ENCODE measurements at places on chromosomes 5 and 9. TPM values are rescaled to one million over a fixed set of nuclear protein-coding genes. Genes with fewer than 3 reads are reported as not detected.

- peak; percentile 80 for DNase-seq
Observed at GRCh38 chr9:110897943-110898342, 140.3 kb downstream of the LPAR1 start.

TTC23L gene
- 0.20 TPM for total RNA-seq

DNA sequence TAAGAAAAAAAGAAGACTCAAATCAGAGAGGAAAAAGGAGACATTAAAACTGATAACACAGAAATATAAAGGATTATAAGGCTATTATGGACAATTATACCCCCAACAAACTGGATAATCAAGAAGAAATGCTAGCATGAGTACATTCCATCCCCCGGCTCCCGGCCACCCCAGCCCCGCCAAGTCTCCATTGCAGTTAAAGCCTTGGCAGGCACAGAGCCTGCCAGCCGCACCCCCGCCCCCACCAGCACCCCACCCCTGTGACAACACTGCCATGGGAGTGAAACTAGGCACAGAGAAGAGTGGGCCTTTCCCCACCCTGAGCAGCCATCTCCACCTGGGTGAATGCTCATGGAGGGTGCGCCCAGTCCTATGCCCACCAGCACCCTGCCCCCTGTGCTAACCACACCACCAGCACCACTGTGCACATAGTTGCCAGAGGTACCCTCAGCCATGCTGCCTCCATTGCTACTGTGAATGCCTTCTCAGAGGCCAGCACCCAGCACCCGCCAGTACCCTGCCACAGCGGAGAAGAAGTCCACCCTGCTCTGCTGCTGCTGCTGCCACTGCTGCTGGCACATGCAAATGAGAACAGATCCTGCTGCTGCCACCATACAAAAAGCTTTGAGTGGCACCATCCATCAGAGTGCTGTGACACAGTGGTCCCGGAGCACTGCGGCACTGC, 117.0 kb downstream of the CSNK1G3 start:
- no peak for DNase-seq

ALDOB gene
- total RNA-seq = not detected

ADAMTSL2 gene
- 9.7 TPM for total RNA-seq

PTPRD gene
- total RNA-seq = 0.84 TPM

DNA sequence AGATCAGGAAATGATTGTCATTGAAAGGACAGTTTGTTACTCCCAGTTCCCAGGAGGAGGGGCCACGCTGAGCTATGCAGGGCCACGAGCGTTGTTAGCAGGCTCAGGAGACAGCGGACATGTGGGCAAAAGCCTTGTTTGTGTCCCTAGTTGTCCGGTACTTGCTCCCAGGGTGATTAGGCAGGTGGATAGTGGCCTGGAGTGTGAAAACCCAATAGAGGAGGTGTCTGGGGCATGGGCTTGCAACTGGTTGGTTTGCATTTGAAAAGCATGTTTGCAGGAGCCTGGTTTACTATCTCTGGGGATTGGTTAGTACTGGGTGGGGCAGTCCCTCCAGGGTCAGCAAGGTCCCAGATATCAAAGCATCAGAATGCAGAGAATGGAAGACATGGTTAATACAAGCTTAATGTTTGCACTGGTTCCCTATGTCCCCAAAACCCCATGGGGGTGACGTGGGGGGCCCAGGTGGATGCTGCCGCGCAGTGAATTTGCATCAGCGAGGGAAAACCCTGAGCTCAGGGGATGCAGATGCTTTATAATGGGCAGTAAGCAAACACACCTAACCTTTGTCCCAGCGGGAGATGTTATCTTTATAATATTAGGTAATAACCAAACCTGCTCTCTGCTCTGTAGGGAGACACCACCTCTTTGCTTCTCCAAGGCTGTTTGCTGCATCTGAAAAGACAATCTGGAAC, 39.7 kb downstream of the ROPN1L start:
- DNase-seq = no peak

TNFAIP8 gene
- total RNA-seq = 25.6 TPM

GRCh38 chr9:1156794-1157550, 106.8 kb downstream of the DMRT2 start:
- DNase-seq = no peak

RORB gene
- not detected for total RNA-seq

RAD17 gene
- total RNA-seq = 16.7 TPM

DNA sequence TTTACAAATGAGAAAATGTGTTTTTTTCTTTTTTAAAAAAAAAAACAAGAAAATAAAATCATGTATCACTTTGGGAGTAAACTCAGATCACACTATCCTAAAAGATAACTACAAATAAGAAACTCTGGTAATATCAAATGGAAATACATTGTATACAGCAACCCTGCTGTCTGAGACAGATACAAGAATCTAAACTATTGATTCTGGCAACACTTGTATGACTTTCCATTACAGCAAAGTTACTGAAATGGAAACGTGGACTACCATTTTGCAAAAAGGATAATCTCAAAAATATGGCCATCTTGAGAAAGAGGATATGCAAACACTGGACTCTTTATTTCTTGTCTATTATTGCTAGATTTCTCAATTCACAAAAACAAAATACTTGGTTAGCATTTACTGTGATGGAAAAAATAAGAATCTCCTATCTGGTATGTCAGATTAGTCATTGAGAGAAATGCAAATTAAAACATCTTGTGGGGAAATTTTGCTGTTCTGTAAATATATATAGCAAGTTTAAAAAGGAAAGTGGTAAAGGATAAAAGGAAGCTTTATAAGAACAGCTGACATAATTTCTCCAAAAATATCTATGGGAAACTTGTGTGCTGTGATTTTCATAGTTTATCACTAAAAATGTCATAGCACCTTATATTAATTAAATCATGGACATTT, 112.9 kb upstream of the FER start:
- no peak for DNase-seq

ARHGEF39 gene
- total RNA-seq = 7.6 TPM

DNA sequence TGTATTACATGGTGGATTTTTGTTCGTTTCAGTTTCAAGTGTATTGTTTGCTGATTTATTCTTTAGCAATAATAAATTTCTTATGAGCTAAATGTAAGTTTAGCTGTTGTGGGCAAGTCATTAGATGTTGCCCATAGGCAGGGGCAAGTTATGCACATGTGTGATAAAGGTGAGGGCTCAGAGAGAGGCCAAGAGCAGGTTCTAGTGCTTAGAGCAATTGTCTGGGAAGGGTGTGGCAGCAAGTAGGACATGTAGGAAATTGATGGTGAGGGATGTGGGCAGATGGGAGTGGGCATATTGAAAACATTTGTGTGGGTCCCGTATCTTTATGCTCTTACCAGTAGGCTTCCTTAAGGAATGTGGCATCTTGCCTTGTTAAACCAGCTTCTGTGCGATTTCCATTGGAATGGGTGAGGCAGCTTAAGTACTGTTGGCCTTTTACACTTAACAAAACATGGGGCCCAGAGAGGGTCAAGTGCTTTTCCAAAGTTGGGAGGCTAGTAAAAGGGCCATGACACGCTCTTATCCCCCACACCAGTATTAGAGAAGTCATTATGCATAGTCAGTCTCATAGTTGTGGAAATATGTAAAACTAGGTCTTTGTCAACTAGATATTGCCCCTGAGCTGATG, 60.6 kb downstream of the KDM4C start:
- DNase-seq = no peak

IFNA14 gene
- total RNA-seq = not detected

DNA sequence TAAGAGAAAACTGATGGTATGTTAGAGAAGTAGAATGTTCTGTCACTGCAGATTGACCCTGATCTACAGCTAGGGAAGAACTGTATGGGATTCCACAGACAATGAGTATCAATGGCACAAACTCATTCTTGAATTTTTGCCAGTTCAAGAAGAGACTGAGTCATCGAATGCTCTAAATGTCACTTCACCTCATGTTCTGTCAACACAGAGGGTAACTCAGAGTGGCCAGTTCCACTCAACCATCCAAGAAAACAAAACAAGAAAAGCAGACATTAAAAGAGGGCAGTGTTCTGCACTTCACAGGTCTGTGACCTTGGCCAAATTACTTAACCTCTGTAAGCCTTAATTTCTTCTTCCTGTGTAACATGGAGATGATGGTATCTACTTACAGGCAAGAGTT, 132.2 kb upstream of the HMHB1 start:
- peak; percentile 58 for DNase-seq

SMIM33 gene
- total RNA-seq = not detected

DNA sequence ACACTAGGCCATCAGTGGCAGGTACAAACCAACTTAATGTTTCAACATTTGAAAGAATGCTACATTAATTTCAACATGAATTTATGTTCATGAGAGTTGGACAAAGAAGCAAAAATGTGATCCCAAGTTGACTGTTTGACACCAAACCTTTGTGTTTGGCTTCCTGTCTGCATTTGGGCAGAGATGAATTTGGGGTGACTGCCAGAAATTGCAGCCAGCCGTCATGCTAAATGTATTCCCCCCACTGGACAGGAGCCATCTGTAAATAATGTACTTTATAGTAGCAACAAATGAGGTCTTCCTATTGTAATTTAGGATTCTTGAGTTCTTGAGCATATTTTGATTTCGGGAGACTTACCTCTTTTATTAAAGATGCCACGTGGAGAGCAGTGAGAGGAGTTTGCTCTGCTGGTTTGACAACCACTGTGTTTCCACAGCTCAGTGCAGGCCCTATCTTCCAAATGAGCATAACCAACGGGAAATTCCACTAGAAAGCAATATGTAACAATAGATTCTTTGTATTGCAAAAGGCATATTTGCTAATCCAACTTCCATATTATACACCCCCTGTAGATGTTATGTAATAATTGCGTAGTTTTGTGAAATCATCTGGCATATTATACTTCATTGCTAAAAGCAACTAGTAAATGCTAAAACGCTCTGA, 27.6 kb downstream of the ALDH1A1 start:
- no peak for DNase-seq

DNA sequence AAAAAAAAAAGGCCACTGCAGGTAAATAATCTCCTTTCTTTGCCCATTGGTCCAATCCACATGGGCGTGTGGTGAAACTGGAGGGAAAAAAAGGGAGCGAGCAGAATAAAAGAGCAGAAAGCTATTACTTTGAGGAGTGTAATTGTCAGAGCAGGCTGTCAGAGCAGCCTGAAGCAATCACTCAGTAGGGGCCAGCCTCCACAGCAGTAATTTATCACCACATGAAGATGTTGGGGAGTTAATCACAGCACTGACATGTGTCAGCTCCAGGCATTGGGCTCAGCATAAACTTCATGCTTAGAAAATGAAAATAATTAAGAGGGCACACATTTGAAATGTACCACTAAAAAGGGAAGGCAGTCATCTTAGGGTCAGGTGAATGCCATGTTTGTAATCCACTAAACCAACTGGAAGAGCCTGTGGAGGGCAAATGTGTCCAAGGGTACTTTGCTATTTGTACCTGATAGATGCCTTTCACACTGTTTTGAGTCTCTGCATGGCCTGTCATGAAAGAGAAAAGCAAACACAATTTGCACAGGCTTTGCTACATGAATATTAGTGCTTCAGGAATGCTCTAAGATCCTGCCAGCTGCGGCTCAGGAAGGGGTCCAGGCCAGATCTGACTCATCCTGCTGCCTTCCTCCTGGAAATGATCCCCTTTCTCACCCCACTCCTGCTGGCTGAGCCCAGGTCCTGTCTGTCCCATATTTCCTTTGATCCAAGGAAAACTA, 2.9 kb upstream of the PTGER4 start:
- DNase-seq = peak; percentile 82

C5orf47 gene
- total RNA-seq = not detected

- no peak for DNase-seq
Observed at GRCh38 chr5:91955610-91956009, 572.5 kb upstream of the ARRDC3 start.

DNA sequence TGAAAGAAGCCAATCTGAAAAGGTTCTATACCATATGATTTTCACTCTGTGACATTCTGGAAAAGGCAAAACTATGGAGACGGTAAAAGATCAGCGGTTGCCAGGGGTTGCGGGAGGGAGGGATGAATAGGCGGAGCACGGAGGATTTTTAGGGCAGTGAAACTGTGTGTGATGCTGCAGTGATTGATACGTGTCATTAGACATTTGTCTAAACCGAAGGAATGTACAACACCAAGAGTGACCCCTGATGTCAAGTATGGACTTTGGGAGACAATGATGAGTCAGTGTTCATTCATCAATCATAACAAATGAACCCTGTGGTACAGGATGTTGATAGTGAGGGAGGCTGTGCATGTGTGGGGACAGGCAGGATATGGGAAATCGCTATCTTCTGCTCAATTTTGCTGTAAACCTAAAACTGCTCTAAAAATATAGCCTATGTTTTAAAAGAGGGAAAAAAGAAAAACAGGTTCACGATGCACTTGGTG, 34.4 kb downstream of the ERGIC1 start:
- DNase-seq = peak; percentile 75

EGFLAM gene
- 0.12 TPM for total RNA-seq

DNA sequence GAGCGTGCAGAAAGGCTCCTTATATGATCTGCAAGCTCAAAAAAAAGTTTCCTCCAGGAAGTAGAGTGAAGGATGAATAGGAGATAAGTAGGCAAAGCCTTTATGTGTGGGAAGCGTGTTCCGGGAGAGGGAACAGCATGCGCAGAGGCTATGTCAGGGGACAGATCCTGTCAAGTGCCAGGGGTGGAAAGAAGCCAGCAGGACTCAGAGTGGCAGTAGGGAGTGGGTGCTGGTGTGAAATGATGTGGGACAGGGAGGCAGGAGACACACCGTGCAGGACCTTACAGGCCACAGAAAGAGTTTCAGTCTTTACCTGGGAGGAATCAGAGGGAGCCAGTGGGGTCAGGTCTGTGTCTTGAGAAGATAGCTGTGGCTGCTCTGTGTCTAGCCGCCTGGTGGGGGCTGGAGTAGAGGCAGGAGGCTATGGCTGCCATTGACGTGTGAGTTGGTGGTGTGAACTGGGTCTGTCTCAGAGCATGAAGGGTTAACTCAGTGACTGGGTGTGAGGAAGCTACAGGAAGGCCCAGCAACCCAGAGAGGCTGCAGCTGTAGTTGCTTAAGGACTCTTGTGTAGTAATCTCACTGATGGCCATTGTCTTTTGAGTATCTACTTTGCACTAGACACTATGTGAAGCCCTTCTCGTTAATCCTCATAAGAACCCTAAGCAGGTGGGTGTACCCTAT, 71.3 kb downstream of the PPARGC1B start:
- no peak for DNase-seq

GRCh38 chr5:63961598-63962161, 565 bp downstream of the HTR1A start:
- DNase-seq = no peak

GRCh38 chr9:100652850-100653249, 75.0 kb downstream of the CAVIN4 start:
- DNase-seq = peak; percentile 34

DNA sequence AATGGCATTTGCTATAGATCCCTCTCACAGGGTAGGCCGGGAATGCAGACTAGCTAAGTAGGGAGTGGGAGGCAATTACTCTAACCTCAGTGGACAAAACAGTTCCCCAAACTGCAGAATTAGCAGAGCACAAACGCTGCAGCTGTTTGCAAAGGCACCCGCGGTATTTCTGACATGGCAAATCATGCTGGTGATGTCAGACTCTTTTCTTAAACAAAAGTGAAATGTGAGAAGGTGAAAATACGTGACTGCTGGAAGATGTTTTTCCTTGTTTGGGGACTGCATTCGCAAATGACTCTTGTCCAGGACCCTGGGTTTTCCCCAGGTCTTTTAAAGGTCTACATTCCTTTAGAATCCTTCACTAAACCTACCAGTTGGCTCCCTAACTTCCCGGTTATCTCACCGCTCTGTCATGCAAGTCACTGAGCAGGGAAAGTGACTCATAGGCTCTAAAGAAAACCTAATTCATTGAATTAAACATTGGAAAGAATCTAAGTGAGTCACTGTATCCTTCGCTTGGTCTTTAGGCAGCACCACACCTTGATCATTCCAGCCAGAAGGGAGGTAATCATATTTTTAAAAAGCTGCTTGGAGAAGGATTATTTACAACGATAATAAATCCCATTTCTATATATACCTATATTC, 91.5 kb upstream of the DNAH5 start:
- DNase-seq = peak; percentile 97

GRCh38 chr5:168128557-168128956, 162.9 kb upstream of the WWC1 start:
- DNase-seq = no peak
